ENCODE measurements at places on chromosomes 3 and 15.

DNA sequence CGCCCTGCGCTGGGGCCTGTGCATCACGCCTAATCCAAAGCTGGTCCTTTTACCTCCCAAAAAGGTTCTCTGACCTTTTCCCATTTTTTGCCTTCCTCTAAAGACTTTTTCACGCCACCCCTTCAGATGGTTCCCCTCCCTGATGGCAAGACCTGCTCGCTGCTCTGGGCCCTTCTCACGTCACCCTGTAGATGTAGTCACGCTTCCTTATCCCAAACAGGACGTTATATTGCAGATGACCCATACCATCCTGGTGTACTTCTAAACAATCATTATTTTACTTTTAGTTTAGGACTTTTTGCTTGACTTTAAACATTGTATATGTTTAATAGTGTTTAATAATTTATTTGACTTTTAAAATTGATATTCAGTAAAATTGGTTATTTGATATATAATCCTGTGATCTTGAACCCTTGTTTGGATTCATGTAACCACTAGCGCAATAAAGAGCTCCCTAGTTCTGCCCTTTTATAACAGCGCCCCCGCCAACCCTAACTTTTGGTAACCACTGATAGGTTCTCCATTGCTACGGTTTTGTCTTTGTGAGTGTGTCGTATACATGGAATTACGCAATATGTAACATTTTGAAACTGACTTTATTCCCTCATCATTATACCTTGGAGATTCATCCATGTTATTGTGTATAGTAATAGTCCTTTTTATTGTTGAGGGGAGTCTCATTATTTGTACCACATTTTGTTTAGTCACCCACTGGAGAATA, 159.0 kb upstream of the CHRNA7 start:
- no peak for DNase-seq

- no peak for DNase-seq
Measured at GRCh38 chr15:64187396-64188191, 24.8 kb upstream of the PPIB start.

- no peak for DNase-seq
Measured at GRCh38 chr15:101810456-101810855, 1.5 kb upstream of the OR4F15 start.

DNA sequence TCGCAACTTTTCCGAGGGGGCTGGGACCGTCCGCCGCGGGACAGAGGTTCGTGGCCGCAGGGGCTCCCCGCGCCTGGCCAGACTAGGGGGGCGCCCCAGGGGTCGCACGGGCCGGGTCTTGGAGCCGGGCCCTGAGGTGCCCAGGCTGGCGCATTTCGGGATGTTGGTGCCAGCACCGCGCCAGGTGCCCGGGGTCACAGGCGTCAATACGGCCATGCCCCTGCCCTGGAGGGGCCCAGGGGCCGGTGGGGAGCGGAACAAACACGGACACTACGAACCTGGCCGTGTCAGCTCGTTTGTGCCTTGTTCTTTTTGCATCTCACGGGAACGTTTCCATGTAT, 366 bp downstream of the TM6SF1 start:
- DNase-seq, result no peak

GRCh38 chr15:69546182-69546581, 93.6 kb downstream of the RPLP1 start:
- DNase-seq, result no peak

DNA sequence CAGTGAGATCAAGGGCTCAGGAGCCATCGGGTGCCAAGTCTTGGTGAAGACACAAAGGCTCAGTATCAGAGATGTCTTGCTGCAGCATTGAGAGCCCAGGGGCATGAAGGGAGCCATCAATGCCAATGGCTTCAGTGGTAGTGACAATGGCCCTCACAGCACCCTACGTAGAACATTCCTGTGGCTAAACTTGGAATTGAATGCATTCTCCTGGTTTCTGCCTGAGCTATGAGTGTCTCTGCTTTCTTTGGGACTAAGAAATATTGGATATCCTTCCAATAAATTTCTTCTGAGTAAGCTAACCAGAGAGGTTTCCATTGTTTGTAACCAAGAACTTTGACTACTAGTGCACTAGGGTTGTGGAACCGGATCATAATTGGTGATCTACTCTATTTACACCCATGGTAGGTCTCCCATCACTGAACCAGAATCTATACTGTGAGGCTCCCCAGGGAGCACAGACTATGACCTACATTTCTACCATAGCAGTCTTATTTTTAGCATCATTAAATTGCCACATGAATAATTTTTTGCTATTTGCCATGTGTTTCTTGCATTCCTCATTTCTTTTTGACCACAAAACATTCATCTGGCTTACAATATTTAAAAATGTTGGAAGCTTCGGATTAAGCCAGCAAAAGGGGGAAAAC, 31.6 kb upstream of the PDZRN3 start:
- peak; percentile 63 for DNase-seq

DNA sequence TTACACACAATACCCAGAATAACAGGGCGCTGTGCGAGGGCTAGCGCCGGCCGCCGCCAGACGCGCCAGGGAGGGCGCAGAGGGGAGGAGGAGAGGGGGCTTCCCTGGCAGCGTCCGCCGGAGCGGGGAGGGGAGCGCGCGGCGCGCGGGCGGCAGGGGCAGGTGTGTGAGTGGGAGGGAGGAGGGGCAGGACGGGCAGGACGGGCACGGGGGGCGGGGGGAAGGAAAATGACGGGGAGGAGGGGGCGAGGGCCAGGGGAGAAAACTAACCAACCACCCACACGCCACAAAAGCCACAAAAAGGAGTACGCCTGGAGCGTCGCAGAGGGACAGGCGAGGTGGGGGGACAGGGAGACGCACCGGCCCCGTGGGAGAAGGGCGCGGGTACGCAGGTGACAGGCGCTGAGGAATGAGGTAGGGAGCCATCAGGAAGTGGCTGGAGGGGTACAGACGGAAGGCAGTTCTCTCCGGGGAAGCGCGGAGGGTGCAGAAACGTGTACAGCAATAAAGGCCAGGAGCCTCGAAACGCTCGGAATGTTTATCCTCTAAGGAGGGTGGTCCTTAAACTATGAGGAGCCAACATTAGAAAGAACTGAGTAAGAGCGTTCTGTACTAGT, 610 bp upstream of the SATB1 start:
- DNase-seq, result no peak

- no peak for DNase-seq
Measured at GRCh38 chr15:28942046-28942445, 56.3 kb downstream of the APBA2 start.

DNA sequence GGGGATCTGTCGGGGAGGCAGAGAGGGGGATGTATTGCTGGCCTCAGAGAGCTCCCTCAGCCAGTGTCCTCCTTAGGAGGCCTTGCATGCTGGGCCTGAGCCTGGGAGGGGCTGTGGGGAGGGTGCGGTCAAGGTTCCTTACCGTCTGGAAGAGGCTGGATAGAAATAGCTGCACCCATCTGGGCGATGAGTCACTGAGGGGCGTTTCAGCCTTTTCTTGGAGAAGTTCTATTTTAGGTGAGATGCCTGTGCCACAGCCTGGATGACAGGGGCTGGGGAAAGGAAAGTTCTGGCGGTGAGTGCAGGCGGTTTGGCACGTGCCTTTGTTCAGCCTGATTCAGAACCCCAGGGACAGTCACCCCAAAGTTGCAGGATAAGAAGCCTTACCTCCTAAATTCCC, 35.7 kb upstream of the APEH start:
- DNase-seq, result peak; percentile 62

DNA sequence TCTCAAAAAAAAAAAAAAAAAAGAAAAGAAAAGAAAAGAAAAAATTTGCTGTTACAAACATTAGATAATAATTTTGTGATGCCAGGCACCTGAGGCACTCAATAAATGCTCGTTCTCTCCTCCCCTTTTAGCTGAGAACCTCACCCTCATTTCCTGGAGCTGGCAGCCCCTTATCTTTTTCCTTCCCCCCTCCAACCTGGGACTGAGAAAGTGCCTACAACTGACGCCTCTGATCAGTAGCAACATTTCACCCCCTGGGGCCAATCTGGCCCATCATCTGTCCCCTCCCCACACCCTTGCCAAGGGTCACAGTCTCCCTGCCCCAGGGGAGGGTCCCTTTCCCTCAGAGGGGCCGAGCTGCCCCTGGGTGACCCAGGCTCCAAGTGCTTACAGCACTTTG, 12.6 kb upstream of the RNU6-1 start:
- DNase-seq, result no peak

DNA sequence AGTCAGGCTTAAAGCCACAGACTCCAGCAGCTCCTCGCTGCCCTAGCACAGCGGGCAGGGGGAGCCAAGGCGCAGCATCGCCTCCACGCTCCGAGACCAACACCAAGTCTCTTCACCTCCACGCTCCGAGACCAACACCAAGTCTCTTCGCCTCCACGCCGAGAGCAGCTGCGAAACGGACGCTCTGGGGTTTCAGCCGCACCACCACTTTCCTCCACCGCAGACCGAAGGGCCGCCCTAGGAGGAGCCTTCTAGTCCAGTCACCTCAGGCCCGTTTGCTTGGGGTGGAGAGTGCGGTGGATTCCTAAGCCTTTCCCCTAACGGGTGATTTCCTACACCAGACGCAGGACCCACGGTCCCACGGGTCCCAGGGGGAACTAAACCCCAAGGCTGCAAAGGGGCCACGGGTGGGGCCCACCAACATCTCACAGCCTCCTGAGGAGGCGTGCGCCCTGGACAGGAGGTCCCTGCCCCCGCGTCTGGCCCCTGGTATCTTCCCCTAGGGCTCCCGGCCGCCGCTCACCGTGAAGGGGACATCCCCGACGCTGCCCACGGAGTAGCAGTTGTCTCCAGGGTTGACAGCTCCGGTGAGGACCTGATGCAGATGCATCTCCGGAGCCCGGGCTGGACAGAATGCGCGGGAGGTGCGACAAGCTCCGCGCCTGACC, 501 bp downstream of the DMXL2 start:
- peak; percentile 68 for DNase-seq

GRCh38 chr3:160057331-160057730, 68.7 kb downstream of the IL12A start:
- DNase-seq, result no peak

GRCh38 chr3:40837300-40837699, 312.5 kb downstream of the ZNF621 start:
- no peak for DNase-seq

DNA sequence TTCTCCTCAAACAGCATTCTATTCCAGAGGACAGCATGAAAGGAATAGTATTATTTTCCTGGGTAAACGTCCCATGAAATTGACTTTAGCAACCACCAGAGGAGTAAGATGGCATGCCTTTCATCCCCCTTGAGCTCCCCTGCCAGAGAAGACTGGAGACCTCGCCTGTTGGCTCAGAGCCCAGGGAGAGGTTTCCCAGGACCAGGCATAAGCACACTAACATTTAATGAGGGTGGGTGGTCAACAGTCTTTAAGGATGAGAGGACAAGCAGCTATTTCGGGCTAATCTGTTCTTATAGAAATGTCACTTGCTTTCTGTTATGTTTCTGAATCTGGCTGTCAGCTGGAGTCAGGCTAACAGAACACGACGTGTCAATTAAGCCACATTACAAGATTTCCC, 390.5 kb downstream of the GABRG3 start:
- no peak for DNase-seq

DNA sequence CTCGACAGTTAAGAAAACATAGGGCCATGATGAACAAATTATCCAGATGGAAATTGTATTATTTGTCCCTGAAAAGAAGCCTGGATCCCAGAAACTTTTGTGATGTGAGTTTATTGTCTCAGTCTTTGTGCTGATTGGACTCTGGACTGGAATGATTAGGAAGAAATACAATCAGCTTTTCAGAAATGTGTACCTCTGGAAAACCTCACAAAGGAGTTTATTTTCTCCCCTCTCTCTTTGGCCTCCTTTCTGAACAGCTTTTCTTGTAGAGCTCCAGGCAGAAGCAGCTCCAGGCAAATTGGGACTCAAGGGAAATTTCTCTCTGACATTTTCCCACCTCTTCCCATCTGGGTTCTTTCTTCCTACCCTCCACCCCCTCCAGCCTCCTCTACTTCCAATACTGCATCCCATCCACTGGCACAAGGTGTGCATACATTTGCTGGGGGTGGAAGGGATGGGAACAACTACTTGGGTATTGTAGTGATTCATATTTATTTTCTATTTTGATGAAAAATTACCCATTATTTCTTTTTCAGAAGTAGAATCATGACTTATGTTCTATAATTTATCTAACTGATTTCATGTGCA, 119.7 kb downstream of the CD47 start:
- no peak for DNase-seq

- no peak for DNase-seq
Measured at GRCh38 chr3:7536510-7536909, 675.6 kb downstream of the GRM7 start.

GRCh38 chr3:127330385-127330784, 42.5 kb upstream of the PRR20G start:
- DNase-seq, result no peak

- DNase-seq, result no peak
Measured at GRCh38 chr3:149462581-149463011, 11.9 kb upstream of the TM4SF4 start.

DNA sequence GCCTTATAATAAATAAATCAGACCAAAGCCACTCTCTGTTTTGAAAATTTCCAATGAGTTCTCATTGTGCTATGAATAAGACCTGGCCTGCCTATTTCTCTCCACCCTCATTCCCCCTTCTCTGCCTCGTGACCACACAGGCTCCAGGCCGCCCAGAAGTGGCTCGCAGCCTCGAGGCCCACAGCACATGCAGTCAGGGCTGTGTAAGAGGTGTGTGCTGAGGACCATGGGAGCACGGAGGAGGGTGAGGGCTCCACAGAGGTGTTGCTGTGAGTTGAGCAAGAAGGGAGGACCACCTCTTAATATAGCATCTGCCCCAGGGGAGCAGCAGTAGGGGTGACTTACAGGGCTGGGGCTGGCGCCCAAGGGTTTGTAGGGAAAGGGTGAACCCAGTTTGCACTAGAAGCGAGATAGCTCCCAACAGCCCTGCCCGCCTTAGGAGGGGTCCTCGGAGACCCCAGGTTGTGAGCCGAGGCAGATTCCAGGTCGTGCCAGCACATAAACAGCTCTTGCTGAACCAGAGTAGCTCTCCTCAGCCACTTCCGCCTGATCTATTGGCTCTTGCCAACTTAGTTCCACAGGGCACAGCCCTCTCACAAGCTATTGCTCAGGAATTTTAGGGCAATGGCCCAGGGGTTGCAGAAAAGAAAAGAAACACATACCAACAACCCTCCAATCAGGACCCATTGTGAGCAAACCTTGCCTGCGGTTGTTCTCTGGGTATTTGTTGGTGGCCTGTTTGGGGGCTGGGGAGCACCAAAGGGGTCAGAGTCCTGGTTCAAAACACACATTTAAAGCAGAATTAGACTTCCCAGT, 117.7 kb downstream of the MYLK start:
- no peak for DNase-seq

GRCh38 chr3:194462936-194463335, 23.9 kb downstream of the ATP13A3 start:
- no peak for DNase-seq

DNA sequence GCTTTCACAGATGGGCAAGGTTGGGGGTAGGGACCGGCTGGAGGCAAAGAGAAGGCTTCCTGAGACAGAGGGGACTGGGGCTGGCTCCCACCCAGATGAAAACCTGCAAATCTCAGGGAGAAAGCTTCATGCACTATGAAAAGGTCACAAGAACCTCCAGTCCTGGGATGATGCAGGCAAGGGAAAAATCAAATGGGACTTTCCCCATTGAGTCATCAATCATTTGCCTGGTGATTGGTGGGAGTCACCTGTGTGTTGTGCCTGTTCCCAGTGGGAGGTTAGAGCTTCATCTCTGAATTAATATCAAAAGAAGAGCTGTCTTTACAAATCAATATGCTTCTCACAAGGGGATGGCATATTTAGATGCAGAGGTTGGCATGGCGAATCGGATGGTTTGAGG, 49.9 kb downstream of the CACNA1D start:
- DNase-seq, result no peak

Measured in astrocyte of the spinal cord (primary cell).